ENCODE measurements at places on chromosomes 3 and 15.

GRCh38 chr3:46946856-46947545, 29.5 kb downstream of the CCDC12 start:
- no peak for DNase-seq

DNA sequence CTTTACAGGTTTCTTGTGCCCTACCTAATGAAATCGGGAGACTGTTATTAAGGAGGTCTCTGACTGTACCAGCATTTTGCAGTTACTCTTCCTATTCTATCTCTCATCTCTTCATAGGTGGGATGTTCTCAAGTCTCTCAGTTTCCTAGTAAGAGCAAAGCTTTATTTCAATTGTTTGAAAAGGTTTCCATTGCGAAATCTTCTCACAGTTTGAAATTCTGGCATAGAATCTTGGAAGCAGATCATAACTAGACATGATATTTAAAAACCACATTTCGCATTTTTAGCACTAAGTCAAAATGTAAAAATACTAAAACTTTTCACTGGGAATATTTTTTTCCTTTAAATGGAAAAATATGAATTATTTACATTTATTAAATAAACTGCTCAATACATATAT, 1311.4 kb downstream of the ROBO2 start:
- no peak for DNase-seq

DNA sequence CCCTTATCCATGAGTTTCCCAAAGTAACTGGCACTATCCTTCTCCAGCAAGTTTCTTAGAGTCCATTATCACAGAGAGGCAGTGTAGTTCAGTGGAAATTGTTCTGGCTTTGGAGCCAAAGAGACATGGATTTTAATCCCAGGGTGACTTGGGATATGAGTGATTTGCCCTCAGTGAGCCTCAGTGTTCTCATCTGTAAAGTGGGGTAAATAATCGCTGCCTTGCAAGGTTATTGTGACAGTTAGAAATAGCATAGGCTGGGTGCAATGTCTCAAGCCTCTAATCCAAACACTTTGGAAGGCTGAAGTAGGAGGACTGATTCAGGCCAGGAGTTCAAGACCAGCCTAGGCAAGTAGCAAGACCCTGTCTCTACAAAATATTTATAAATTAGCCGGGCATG, 30.0 kb downstream of the DAPK2 start:
- no peak for DNase-seq

DNA sequence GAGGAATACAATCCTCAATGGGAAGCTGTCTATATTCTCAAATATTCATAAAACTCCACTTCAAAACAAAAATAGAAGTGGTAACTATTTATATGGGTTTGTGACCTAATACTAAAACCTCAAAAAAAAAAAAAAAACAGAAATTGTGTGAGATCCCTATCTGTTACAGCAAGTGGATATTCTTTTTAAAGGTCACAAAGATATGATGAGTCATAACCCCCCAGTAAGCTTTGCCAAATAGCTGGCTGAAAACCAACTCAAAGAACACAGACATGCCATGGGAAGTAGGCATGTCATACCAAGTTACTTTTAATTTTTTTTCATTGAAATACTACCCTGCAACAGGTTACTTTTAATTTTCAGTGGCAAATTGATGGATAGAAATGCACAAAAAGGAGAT, 62.5 kb downstream of the CBLB start:
- DNase-seq = no peak

DNA sequence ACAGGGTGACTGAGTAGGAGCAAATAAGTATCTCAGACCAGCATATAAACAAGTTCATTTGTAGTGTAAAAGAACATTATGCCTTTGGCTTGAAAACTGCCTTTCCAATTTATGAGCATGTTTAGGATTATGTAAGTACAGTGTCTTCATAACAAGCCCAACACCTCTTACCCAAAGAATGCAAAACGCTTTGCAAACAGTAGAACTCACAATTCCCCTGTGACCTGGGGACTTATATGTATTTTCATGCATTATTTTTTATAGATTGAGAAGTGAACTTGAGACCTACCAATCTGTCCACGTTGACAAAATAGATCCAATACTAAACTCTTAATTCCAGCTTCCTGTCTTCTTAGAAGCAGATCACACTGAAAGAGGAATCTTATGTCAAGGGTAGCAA, 202.1 kb downstream of the TP63 start:
- DNase-seq = peak; percentile 34

DNA sequence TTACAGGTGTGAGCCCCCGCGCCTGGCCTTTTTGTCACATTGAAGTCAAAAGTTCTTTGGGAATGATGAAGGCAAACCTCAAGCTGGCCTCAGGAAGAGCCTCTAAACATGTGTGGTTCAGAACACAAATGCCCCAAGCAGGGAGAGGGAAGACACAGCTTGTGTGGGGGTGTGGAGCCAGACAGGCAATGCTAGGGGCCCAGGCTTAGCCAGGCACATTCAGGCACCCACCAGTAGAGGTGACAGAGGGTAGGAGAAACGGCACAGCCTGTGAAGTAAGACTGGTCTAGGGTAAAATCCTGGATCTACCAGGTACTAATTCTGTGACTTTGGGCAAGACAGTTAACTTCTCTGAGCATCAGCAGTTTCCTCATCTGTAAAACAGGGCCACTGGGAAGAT, 3.5 kb downstream of the HDC start:
- no peak for DNase-seq

DNA sequence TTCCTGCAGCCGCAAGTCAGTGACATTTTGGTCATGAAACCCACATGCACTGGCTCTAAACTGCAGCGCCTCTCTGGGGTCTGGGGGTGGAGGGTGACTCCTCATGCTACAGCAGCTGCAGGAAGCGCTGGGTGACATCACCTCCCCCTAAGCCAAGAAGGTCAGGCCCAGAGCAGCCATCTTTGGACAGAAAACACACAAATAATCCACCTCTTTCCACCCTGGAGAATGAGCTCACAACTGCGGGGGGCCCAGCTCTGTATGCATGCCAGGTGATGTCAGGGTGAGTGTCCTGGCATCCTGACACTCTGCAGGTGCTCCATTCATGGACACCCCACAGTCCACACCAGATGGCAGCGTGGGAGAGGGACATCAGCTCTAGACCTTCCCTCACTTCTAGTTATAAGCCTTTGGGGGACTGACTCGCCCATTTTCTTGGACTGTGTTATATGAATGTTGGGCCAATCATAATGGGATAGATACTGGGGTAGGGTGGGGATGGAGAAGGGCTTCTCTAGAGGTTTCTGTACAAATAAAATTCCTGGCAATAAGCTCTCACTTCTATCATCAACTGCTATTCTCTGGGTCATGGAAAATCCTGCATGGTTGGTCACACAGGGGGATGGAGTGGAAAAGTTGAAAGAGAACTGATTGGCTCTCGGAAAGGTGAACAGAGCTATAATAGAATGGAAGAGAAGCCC, 70.7 kb upstream of the THBS1 start:
- no peak for DNase-seq

All from NCI-H1105 treated with DMSO at 0.1 percent for 48 hours (cell line).